ENCODE measurements at places on chromosomes 6 and 20.

DNA sequence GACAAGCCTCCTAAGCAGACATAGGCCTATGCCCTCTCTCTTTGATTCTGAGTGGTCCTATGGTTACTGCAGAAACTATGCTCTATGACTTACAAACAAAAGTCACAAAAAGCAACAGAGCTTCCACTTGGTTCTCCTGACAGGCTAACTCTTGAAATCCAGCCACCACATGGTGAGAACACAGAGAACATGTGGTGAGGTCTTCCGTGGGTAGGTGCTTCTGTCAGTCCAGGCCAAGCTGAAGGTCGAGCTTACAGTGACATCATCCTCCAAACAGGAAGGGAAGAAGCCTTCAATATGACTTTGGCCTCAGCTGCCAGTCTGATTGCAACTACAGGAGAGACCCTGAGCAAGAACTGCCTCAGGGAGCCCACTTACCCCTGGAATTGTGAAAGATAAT lies 265.5 kb downstream of the TBX18 start:
- DNase-seq, result no peak

- DNase-seq, result no peak
Measured at GRCh38 chr20:3446779-3447178, 24.0 kb upstream of the ATRN start.

DNA sequence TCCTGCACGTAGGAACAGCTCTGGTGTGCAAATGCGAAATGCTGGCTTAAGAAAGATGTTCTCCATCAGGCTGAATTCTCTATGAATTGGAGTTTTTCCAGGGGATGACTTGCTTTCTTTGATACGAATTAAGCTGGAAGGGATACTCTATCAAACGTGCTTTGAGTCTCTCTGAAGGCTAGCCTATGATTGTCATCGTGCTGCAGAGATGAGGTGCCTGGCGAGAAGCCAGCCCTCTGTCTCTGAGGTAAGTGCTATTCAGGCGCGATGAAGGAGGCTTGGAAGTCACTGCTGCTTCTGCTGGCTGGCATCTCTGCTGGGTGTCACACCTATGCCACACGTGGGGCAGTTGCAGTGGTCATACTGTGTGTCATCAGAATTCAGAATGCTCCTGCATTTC lies 223.7 kb downstream of the TAF4 start:
- DNase-seq, result no peak

DNA sequence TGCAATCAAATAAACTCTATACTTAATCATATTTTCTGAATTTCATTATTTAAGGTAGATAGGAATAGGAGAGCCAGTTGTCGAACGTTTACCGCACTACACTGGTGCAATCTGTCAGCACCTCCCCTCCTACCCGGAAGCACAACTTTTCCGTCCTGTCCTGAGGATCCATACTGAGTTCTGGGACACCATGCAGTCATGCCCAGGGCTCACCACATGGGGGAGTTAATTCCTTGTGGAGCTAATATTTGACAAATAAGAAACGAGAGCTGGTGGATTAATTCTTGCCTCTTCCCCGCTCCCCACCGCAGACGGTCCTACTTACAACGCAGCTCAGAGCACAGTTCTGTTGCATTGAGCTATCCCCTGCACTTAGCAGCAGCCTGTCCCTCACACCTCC lies 107.7 kb upstream of the RALGAPA2 start:
- no peak for DNase-seq

- no peak for DNase-seq
Measured at GRCh38 chr20:57450419-57450818, 59.2 kb downstream of the RBM38 start.
